Cardiac septum (tissue), 1 donor: ENCODE measurements at places on chromosomes 13 and 19. TPM values are rescaled to one million over a fixed set of nuclear protein-coding genes. Genes with fewer than 3 reads are reported as not detected.

CGB5 gene
- not detected for total RNA-seq

CYP4F12 gene
- total RNA-seq = 1.9 TPM

MYCBP2 gene
- total RNA-seq = 62.1 TPM

ICAM5 gene
- total RNA-seq = 0.67 TPM

CCDC122 gene
- total RNA-seq = 8.9 TPM

- no peak for DNase-seq
These were observed 11.4 kb upstream of the MIA start for GRCh38 chr19:40763963-40764362.

DNA sequence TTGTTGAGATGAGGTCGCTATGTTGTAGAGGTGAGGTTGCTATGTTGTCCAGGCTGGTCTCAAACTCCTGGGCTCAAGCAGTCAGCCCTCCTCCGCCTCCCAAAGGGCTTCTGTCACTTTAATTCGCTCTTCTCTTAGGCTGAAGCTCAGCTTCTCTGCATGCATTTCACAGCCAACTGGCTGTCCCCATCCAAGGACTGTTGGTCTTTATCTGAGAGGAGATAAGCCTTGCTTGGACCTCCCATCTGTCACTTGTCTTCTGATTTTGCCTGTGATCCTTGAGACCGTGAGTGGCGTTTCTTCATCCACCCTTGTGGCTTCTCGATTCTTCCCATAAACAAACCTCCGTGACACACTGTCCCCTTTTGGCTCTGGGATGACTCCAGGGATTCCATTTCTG, 24.4 kb downstream of the CERS1 start:
- DNase-seq = no peak

DNA sequence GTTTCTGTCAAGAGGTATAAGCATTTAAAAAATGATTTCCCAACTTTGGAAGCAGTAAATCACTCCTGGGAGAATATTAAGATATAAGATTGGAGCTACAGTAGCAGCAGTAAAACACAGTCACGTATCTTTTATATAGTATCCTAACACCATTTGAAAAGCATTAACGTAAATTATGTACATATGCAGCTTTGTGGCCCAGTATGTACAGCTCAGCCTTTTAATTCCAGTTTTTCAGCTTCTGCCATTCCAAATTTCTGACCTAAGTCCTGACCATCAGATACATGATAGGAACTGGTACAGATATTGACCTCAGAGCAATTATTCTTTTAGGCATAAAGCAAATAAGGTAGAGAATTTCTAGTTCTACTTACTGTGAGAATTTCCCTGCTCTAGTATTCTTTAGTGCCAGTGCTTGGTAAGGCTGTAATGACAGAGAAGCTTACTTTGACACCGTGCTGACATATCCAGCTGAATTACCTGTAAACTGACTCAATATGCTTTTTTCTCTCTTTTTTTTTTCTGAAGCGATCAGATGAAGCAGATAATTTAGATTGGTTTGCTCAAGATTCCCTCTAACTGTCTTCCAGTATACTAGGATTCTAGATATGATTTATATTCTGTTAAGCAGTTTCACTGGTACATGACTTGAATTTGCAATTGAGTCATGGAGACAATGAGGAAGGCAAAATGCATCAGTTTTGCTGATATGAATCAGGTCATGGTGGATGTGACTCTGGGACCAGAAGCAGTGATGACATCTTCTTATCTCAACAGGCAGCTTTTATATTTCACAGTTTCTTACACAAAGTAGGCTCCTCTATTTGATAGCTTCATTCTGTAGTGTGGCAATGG, 703.6 kb downstream of the SLITRK6 start:
- no peak for DNase-seq

DNA sequence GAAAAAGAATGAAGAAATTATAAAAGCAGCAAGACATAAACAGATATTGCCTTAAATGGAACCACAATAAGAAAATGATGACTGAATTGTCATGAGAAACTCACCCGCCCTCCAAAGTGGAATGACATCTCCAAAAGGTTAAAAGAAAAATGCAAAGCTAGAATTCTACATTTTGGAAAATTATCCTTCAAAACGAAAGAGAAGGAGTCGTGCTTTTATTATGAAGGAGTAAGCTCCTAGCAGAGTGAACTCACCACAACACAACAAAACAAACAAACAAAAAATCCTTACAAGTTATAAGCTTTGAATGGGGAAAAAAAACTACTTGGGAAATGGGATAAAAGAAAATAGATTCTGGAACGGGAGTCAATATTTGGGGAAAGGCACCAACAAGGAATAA, 6.7 kb downstream of the SIGLEC14 start:
- no peak for DNase-seq

DNA sequence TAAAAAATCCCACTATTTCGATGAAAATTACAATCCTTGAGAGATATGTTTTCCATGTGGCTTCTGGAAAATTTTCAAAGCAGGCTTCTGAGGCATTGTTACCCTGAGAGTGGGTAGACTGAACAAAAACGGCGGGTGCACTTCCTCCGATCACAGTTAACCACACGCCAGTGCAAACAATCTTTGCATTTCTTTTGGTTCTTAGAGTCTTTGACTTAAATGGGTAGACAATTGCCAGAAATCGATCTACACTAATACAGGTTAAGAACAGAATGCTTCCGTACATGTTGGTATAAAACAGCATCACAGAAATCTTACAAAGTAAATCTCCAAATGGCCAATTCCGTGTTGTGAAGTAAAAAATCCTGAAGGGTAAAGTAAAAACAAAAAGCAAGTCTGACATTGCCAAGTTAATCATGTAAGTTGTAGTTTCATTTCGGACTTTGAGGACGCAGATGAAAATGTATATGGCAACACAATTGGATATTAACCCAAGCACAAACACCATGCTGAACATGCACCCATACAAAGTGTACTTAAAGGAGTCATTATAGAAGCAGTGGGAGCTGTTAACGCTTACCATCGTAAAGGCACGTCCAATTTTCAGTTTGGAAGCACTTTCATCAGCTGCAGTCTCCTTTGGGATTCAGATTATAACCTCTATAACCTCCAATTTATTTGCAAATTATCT, 927 bp downstream of the LPAR6 start:
- DNase-seq = no peak

GRCh38 chr19:35905178-35905727, 2.8 kb downstream of the TYROBP start:
- no peak for DNase-seq

DNA sequence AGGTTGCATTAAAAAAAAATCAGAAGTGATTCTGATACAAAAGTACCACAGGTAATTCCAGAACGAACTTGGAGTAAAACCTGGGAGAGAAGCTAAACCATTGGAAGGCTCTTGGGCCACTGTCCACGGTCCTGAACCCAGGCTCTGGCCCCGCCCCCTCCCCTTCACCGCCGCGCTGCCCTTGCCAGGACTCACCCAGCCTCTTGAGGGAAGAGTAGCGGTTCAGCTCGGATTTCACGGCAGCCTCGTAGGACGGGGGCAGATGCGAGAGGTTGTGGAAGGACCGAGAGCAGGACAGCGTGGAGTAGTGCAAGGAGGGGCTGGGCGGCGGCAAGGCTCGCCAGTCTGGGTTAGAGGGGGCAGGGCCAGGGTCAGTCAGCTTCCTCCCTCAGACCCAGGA, 5.7 kb downstream of the SHISA7 start:
- no peak for DNase-seq

DNA sequence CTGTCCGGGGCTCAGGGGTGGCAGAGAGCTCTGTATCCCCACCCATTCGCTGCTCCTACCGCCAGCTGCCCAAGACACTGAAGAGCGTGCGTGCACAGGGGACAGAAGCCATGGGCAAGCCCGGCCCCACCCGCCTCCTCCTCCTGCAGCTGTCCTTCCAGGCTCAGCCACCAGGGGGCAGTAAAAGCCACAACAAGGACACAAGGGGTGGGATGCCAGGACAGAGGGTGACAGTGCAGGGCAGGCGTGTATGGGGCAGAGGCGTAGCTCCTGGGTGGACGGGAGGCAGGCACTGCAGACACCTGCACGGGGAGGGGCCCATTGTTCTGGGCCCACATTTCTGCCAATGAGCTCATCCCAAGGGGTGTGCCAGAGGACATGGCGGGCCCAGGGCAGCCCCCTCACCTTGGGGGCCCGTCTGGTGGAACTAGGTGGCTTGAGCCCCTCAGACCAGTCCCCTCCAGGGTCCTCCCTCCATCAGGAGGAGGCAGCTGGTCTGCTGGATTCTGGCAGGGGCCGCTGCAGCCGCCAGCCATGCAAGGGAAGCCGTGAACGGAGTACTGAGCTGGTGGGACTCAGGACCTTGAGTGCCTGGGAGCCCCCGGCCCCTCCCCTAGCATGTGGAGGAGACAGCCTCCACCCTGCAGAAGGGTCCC, 61.2 kb downstream of the MLLT1 start:
- DNase-seq = peak; percentile 94

GRCh38 chr13:62280590-62280989, 864.9 kb upstream of the PCDH20 start:
- no peak for DNase-seq

- no peak for DNase-seq
These were observed 66.9 kb upstream of the CACNA1A start for GRCh38 chr19:13573056-13573667.

DNA sequence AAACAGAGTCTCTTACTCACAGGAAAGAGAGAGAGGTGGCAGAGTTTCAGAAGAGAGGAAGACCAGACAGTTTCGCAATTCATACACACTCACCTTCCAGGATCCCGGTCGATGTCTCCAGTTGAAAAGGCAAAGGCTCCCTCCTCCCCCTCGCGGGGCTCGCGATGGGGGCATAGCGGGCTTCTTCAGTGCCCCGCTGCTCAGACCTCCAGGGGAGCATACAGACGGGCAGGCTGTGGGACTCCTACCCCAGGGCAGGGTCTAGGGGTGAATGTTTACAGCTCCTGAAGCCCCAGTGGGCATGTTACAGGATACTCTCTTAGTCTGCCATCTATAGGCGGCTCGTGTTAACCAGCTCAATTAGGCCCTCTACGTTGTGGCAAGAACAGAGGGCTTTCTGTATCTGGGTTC, 139.2 kb downstream of the SLITRK5 start:
- DNase-seq = no peak

DNA sequence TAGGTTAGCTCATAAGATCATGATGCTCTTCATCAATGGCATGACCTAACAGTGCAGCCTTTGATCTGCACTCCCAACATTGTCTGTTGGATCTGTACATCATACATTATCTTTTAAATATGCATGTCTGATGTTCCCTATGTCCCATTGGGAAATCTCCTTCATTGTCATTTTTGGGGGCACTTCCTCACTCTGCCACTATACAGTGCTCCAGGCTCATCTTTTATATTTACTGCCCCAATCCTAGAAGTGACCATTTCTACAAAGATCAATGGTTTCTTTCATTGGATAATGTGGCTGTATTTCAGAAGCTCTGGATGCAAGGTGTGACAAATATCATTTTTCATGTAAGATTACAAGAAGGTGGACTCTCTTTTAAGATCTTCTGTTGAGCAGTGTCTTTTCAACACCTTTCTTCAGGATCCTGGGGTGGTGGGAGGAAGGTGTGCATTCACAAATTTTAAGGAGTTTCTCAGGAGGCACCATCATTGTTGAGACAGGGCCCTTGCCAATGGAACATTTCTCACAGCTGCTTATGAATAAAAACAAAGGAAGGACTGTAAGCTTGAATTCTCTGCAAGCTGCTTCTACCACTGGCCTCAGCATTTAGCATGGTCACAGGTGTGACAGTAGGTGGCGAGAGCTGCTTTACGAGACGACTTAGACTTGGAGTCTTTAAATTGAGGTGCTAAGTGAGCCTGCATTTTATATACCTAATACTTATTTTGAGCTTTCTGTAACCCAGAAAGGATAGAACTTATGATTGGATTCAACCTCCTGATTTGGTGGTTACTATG, 403.0 kb downstream of the LMO7 start:
- DNase-seq = no peak

DNA sequence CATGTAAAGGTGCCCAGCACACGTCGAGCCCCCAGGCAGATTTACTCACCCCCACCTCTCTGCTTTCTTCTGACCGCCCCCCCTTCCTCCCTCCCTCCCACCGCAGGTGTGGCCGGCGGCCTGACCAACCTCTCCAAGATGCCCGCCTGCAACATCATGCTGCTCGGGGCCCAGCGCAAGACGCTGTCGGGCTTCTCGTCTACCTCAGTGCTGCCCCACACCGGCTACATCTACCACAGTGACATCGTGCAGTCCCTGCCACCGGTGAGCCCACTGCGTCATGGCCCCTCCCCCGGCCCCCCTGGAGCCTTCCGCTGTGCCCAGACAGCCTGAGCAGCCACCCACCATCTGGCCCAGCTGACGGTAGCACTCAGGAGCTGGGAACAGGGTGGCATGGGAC, 8.8 kb downstream of the PRPF31 start:
- no peak for DNase-seq

DNA sequence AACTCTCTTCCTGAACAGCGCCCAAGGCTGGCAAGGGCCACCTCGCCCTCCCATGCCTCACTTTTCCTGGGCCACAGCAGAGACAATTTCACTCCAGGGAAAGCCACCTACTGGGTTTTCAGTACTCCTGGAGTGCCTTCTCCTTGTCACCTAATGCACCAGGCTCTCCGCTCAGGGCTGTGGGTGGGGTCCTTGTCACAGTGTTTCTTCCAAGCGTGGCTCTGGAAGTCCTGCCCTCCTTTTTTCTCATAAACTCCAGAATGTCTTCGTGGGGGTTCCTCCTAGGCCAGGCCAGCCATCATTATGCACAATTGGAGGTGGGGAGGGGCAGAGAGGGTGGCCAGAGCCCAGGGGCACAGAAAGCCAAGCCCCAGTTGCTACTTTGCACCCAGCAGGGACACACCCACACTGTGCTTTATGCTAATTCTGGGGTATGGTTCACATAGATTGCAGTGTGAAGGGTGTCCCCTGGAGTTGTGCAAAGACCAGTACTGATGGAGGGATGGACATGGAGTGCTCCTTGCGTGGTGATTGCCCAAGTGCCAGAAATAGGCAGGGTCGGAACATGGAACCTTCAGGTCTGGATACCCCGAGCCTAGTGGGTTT, 78.8 kb downstream of the CHST8 start:
- DNase-seq = peak; percentile 64

DNA sequence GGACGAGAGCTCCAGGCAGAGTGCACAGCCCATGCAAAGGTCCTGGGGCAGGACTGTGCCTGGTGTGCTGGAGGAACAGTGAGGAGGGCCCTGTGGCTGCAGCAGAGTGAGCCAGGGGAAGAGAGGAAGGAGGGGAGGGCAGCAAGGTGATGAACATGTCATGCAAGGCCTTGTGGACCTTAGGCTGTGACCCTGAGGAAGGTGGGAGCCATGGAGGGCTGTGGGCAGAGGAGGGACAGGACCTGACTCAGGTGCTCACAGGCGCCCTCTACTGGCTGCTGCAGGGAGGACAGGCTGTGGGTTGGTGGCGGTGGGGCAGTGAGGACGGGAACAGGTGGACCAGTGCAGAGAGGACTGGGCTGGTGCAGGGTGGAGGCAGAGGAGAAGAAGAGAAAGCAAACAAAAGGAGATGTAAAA, 170.3 kb downstream of the PTPRS start:
- DNase-seq = no peak

DNA sequence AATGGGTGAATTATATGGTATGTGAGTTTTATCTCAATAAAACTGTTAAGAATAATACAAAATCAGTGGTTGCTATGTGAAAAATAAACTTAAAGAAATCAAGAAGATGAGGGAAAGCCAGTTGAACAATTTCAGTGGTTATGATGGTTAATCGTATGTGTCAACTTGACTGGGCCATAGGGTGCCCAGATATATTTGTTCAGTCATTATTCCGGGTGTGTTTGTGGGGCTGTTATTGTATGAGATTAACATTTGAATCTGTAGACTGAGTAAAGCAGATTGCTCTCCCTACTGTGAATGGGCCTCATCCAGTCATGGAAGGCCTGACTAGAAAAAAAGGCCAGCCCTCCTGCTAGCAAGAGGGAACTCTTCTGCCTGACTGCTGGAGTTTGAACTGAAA, 109.3 kb downstream of the LMO7 start:
- DNase-seq = no peak
